ENCODE measurements at places on chromosomes 3 and 15.

- DNase-seq: no peak
Measured at GRCh38 chr15:85755471-85755870, 39.3 kb downstream of the KLHL25 start.

DNA sequence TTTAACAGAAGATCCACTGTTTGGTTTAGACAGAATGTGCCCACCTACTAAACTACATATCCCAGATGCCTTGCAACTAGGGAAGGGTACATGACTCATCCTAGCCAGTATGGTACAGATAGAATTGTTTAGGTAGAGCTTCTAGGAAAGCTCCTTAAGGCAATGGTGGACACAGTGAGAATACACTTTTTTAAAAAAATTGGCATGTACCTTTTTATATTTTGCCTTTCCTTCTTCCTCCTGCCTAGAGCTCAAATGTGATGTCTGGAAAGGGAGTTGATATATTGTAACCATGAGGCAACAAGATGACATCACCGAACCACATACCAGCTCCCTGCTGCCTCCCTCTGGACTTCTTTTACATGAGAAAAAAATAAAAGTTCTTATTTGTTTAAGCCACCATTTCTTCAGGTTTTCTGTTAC lies 14.4 kb upstream of the C3orf80 start:
- no peak for DNase-seq

- DNase-seq: peak; percentile 45
Measured at GRCh38 chr3:109900783-109901182, 563.4 kb upstream of the DPPA4 start.

DNA sequence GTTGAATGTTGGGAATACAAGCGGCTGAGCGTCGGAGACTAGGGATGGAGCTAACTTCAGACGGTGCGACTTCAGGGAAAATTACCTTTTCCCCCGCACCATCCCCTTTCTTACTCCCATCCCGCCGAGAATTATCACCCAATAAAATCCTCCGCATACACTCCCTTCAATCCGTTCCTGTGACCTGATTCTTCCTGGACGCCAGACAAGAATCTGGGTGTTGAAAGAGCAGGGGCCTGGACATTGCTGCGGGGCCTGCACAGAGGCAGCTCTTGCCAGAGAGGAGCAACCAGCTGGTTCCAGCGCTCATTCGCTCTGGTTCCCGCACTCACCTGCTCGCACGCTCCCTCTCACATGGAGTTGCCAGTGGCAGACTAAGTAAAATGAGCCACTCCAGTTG lies 241.9 kb downstream of the ALCAM start:
- no peak for DNase-seq

- no peak for DNase-seq
Measured at GRCh38 chr3:130770644-130771043, 24.0 kb upstream of the PIK3R4 start.

DNA sequence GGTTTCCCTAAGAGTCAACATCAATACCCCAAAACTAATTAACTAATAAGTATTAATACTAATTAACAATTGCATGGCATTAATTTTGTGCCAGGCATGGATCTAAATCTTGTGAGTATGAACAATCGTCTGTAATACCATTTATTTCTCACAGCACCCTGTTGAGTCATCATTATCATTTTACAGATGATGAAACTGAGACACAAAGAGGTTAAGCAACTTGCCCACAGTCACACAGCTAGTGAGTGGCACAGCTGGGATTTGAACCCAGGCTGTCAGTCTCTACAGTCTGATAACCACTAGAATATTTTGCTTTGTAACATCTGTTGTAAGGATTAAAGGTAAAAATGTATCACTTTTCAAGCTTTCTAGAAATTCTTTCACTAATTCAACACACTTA lies 423.4 kb upstream of the WNT5A start:
- no peak for DNase-seq

DNA sequence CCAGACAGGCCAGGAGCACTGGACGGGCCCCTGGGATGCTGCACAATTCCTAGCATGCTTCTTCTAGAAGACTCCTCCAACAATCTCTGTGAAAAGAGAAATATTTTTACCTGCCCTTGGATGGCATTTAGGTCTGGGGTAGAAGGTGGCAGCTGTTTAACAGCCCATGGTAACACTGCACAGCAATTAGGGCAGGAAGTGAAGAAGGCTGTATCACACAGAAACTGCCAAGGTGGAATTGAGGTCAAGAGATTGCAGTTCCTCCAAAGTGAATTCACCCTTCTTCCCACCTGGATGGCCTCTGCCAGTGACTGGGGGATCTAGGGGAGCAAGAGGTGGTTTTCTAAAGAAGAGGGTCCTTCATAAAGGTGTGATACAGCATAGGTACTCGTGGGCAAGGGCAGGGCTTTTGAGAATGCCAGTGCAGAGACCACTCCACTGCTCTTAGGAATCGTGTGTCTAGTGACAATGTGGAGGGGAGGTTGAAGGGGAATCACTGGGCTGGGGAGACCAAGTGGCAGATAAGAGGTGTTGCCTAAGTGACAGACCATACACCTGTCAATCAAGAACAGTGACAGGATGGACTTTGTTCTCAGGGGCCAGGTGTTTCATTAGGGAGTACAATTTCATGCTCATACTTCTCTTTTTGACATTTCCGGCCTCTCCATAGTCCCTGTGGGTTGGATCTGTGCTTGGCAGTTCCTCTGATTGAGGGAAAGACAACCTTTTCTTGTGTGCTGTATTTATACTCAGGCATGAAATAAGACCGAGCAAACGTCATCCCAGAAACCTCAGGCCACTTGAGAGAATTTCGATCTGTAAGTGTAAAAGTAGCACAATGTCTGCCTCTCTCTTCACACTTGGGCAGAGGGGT lies 83.5 kb upstream of the BCL6 start:
- DNase-seq: no peak
